Mesothelial cell of epicardium (in vitro differentiated cells): ENCODE measurements at places on chromosomes 1 and 21.

DNA sequence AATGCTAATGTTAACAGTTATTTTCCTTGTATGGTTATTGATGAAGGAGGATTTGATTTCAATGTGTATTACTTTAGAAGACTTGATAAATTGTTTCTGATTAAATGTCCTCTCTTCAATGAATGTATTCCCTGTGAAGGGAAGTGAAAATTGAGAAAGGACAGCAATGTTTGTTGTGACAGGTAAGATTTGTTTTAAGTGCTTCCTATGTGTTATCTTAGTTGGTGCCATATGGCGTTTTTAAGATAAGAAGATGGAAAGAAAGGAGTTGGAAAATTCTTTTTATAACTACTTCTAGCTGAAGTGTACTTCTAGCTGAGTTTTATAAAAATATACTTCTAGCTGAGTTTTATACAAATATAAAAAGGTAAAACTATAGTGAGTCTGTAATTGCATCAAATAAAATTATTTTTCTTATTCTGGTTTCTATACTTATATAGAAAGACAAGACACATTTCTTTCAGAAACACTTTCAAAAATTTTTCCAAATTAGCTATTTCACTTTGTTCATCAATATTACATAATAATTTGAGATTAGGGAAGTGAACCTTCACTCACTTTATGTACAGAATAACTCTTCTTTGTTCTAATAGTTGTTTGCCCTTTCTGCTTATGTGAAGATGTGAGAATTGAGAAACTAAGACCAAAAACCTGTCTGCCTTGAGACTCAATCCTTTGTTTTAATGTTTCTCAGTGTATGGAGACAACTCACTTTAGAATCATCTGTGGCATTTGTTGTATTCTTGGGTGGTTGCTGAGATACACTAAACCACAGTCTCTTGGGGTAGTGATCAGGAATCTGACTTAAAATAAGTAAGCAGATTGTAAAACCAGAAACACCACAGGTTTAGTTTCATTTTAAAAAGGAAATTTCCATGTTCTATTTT lies 382.9 kb upstream of the B3GALT2 start:
- DNase-seq, result no peak

- no peak for DNase-seq
Observed at GRCh38 chr1:183732236-183732880, 72.6 kb upstream of the RGL1 start.

- no peak for DNase-seq
Observed at GRCh38 chr1:221697923-221698425, 43.9 kb downstream of the DUSP10 start.

DNA sequence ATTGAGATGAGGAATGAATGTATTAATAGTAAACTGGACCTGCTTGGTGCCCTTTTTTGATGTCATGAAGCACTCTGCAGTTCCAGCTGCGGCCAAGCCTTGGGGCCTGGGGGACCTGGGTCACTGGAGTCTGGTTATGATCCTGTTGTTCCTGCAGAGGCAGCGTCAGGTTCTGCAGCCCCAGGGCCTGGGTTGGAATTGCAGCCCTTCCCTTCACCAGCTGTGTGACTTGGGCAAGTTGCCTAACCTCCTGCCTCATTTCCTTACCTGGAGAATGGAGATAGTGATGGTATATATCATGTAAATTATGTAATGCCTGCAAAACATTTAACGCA lies 9.1 kb upstream of the ATP5PO start:
- no peak for DNase-seq

- DNase-seq, result no peak
Observed at GRCh38 chr1:181525104-181525721, 41.9 kb downstream of the CACNA1E start.

DNA sequence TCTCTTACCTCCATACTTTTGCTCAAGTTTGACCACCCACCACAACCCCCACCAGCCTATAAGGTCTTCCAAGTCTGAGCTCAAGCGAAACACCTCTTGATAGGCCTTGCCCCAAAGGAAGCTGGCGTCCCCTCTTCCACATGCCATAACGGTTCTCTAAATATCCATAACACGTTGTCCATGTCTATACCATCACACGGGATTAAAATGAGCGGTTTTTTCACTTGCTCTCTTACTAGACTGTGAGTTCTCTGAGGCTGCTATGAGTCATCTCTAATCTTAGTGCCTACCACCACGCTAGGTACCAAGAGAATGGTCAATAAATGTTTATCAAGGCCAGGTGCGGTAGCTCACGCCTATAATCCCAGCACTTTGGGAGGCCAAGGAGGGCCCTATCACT lies 41.0 kb downstream of the WASF2 start:
- no peak for DNase-seq

DNA sequence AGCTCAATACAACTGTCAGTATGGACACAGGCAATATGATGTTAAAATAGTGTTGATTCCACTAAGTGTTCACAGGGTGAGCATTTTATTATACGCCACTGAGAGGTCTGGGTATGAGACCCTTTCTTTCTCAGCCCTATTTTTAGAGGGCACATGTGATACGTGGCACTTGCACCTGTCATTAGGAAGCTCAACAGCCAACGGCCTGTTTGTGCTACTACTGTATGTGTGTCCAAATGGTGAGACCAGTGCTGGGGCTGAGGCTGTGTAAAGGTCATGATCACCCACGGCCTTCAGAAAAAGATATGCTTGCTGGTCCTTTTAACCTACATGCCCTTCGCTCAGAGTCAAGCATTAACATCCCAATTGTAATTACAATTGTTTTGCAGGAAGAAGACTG lies 176.2 kb downstream of the DUSP10 start:
- DNase-seq, result no peak

- no peak for DNase-seq
Observed at GRCh38 chr1:41313661-41314131, 47.5 kb upstream of the FOXO6 start.

- no peak for DNase-seq
Observed at GRCh38 chr1:205769641-205770365, 5.5 kb downstream of the RAB29 start.

- no peak for DNase-seq
Observed at GRCh38 chr1:10608690-10609089, 133.9 kb downstream of the PEX14 start.

- DNase-seq, result no peak
Observed at GRCh38 chr1:86195281-86195680, 38.7 kb upstream of the COL24A1 start.

DNA sequence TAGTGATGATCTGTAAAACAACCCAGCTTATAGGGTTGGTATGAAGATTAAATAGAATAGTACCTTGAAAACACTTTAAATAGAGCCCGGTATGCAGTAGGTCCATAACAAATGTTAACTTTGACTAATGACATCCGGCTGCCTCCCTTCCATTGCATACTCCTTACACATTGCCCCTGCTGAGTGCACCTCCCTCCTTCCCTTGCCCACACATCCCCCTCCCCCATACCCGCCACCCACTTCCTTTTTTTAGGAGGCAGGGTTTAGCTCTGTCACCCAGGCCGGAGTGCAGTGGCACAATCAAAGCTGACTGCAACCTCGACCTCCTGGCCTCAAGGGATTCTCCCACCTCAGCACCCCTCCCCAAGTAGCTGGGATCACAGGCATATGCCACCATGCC lies 24.4 kb upstream of the ZC3H12A start:
- DNase-seq, result no peak

DNA sequence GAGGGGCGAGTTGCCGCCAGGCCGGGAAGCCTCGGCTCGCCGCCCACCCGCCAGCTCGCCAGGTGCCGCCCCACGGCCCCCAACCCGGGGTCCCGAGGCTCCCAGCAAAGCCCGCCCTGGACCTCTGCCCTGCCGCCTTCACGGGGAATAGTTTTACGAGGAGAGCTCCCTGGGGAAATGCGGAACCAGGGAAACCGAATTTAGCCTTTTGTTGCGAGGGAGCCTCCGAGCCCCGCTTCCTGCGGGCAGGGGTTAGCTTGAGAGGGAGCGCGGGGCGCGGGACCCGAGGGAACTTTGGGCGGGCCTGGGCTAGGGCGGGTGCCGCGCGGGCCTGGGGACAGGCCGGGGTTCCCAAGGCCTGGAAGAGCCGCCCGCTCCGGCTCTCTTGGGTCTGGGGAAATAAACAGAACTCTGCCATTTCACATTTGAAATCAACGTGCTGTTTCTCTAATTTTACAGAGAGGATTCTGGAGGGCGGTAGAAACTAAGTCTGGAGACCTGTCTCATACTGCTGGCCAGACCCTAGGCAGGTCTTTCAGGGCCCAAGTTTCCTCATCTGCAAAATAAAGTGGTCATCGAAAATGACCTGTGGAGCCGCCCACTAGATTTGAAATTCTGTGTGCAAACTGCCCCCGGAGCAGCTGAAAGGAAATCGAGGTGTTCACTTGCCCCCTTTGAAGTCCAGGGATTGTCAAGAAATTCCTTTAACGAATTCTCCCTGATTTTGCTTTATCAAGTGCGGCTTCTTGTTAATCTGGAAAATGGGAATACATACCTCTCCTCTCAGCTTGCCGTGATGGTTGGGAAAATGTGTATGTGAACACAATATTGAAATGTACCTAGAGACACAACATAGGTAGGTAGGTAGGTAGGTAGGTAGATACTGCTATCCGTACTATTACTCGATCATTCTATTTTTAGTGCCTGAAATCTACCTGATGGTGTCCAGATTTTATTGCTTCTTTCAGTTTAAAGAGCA lies 749 bp upstream of the GLUL start:
- DNase-seq, result no peak

- no peak for DNase-seq
Observed at GRCh38 chr1:26936823-26937222, 15.3 kb downstream of the NUDC start.
